Stimulated activated CD4-positive, alpha-beta T cell treated with anti-CD3 and anti-CD28 coated beads, Interleukin-1b, Interleukin-23, amount 100 ng/mL, for 1 hour (primary cell): ENCODE measurements at places on chromosomes 6 and 20.

- DNase-seq: no peak
These were observed 2.0 kb downstream of the TRAM2 start for GRCh38 chr6:52574709-52575501.

DNA sequence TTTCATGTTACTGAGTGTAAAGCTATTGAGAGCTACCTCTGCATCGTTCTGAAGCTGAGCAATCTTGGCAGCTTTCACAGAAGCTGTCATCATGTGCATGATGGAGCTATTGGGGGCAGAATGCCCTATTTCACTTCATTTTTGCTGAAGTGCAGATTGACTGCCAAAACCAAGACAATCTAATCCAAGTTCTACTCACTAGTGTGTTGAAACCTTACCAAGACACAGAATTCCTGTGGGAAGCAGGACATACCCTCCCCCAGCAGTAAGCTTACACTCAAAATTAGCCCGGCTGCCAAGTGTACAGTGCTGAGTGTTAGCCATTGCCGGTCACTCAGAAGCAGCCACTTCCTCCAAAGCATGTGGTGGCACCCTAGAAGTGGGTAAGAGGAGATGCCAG, 177.3 kb upstream of the TENT5A start:
- DNase-seq: no peak

DNA sequence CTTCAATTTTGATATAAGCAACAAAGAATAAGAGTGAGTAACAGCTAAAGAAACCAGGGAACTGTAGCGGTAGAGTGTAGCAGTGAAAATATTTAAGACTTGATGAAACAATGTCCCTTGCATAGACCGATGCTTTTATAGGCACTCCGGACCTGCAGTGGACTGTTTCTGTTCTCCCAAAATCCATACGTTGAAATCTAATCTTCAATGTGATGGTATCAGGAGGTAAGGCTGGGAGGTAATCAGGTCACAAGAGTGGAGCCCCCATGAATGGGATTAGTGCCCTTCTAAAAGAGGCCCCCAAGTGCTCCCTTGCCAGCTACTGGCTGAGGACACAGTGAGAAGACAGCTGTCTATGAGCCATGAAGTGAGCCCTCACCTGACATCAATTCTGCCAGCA, 260.4 kb downstream of the ADGB start:
- DNase-seq: no peak

DNA sequence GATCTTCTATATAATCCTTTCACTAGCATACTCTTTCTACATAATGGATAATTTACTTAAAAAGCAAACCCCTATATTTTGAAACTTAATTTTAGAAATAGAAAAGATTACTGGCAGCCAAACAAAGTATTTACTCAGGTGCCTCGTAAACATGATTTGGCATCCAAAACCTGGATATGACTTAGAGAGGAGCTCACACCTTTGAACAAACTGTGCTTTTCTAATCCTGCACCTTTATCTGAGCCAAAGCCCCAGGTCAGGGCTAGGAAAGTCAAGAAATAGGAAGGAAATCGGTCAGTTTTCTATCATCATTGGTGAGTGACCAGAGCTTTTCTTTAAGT, 170.9 kb downstream of the PHF3 start:
- DNase-seq: no peak

- no peak for DNase-seq
These were observed 22.0 kb upstream of the BMP5 start for GRCh38 chr6:55897346-55897745.

DNA sequence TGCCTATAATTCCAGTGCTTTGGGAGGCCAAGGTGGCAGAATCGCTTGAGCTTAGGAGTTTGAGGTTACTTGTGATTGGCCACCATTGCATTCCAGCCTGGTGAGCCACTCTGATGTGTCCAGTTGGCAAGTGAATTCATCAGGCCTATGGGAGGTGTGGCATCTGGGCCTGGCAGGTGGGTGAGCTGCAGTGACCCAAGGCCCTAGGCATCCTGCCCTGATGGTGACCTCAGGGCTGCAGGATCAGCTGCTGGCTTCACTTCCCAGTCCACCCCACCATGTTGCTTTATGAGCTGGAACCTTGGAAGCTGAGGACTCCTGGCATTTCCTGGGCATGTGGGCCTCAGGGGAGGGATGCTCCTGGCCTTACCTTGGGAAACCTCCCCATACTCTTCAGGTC, 20.5 kb downstream of the RSPH9 start:
- DNase-seq: no peak

DNA sequence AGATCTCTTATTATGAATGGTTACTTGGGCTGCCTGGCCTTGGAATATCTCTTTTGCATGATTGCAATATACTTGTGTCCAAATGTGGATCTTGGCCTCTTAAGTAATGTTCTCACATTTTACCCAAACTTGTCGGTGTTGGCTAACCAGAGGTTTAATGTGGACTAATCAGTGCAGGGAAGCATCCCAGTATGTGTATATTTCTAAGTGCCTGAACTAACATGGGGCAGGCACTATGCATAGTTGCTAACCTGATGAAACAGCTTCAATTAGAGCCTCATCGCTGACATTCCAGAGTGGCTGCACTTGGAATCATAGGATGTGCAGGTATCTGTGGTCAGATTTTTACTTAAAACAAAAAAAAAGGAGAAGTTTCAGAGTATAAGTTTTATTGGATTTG, 160.0 kb downstream of the PDE7B start:
- DNase-seq: no peak

DNA sequence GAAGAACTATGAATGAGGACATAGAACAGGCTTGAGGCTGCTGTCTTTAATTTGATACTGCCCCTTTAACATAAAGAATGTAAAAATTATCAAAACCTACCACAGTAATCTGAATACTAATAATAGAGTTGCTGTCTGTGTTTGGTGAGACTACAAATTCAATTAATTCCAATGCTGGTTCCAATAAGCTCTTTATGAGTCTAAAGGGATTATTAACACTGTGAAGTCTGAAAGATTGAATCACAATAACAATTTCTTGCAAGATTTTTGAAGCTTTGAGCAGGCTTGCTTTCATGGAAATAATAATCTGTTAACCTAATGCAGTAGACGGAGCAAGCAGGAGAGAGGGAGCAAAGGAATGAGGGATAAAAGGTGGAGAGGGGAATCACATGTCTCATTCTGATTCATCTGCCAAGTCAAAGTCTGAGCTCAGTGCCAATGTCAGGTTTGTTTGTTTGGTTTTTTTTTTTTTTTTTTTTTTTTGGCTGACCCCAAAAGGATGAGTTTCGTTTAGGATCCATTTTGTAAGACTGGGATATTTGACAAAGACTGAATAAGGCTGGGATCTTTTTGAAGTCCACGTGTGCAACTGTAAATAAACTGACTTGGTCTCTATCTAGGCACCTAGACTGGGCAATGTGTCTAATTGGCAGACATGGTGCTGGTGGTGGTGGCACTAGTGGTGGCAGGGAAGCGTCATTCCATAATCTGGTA, 211.6 kb downstream of the RNF144B start:
- DNase-seq: no peak

DNA sequence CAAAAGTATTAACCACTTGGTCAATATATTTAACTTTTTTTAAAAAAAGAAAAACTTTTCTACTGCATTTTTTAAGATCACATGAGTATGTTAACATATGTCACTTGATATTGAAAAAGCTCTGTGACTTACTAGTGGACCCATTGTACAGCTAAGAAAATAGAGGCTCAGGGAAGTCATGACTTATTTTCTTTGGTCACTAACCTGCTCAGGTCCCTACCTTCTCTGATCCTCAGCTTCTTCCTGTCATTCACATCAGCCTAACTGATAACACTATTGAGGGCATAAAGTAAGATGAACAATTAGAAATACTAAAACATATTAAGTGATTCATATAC, 19.8 kb downstream of the AGPAT4 start:
- no peak for DNase-seq

- DNase-seq: no peak
These were observed 431.8 kb downstream of the CD83 start for GRCh38 chr6:14549304-14549770.

- no peak for DNase-seq
These were observed 126.2 kb downstream of the ANKRD60 start for GRCh38 chr20:58102261-58102660.

- DNase-seq: no peak
These were observed 608.9 kb downstream of the MAFB start for GRCh38 chr20:40080041-40080652.

DNA sequence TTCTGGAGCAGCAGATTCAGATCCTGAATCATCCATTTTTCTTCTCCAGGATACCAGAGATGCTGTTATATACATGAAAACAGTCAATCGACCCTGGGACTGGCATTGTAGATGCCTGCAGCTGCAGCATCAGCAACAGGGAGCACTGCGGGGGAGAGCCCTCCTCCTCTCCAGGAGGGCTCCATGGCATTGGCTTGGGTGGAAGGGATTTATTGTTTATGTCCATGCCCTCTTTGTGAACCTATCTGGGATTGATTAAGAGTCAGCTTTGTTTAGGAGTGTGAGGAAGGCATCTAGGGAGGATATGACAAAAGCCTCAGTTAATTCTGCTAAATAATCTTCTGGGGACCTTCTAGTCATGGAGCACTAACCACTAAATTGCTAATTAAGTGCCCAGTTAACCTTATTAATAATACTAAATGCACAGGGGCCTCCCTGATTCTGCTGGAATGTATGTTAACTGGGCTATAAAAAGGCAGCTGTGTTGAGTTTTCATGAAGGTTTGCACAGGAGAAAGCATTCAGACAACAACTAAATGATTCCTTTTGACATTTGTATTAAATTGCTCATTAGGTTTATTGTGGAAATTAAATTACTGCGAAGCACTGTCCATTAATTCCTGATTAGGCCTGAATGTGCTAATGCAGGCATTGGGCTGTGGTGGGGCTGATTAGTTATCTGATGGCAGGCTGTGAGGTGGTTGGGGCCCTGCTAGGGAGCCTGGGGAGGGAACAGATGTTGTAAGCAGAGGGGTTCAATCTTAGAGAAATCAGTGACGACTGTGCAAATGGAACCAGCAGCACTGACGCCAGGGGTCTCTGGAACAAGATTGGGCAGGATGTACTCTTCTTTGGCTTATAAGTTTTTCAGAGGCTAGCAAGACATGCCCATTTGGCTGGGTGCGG, 57.6 kb downstream of the IMPG1 start:
- no peak for DNase-seq

DNA sequence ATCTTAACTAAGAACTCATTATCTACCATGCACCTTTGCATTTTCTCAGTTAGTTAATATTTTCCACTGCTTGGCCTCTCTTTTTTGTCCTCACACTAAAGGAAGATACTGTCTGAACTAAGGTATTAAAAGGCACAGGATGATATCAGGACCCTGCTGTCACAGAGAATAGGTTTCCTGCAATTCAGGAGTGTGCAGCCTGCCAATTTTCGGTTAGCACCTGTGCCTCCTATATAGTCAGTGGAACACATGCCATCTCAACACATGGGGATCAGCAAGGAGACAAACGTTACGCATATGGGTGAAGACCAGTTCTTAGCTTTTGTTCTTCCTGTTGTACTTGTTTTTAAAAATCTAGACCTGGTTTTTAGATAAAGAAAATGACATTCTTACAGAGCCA, 71.0 kb downstream of the FUT9 start:
- no peak for DNase-seq

GRCh38 chr20:631101-631500, 21.0 kb upstream of the TCF15 start:
- no peak for DNase-seq

- no peak for DNase-seq
These were observed 41.6 kb upstream of the NOX3 start for GRCh38 chr6:155497273-155497672.

- no peak for DNase-seq
These were observed 108.6 kb upstream of the VGLL2 start for GRCh38 chr6:117156741-117157140.

- DNase-seq: no peak
These were observed 25.5 kb upstream of the GFOD1 start for GRCh38 chr6:13512900-13513299.

- DNase-seq: no peak
These were observed 49.1 kb downstream of the NFATC2 start for GRCh38 chr20:51493346-51493791.

DNA sequence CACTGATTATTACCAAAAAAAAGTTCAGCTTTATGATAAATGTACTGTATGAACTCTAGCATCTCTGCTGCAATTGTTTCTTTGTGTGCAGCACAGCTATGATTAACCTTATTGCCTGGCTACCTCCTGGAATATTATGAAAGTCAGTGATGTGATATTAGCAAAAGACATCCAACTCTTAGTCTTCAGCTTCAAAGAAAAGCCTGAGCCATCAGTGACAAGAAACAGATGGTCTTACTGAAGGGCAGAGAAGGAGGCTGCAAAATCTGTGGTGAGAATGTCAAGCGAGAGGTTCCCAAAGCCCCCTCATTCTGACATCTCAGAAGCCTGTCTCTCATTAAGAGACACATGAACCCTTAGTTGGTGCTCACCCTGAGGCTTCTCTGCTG, 89.4 kb upstream of the TNFAIP3 start:
- no peak for DNase-seq

- no peak for DNase-seq
These were observed 343.8 kb downstream of the SYNE1 start for GRCh38 chr6:152293404-152293803.

GRCh38 chr20:31740208-31740607, 1.1 kb downstream of the TPX2 start:
- no peak for DNase-seq

- no peak for DNase-seq
These were observed 272.4 kb upstream of the EXOC2 start for GRCh38 chr6:965343-965742.

- DNase-seq: no peak
These were observed 87.0 kb upstream of the DST start for GRCh38 chr6:56729719-56730118.

DNA sequence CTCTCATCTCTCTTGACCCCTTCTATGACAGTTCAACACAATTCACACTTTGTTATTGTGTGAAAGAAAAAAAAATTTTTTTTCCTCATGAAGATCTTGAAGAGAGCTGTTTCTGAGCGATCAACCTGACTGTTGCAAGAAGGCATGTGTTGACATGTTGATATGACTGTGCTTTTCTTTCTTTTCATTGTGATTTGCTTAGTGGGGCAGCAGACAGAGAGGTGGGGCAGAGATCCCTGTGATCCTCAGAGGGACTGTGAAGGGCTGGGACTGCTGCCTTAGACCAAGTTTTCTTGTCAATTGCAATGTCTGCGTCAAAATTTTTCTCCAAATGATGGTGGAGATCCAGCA, 70.8 kb upstream of the IYD start:
- DNase-seq: no peak

GRCh38 chr6:105757512-105758200, 328.5 kb upstream of the PRDM1 start:
- no peak for DNase-seq

GRCh38 chr20:46036370-46036769, 7.4 kb downstream of the SLC12A5 start:
- no peak for DNase-seq

DNA sequence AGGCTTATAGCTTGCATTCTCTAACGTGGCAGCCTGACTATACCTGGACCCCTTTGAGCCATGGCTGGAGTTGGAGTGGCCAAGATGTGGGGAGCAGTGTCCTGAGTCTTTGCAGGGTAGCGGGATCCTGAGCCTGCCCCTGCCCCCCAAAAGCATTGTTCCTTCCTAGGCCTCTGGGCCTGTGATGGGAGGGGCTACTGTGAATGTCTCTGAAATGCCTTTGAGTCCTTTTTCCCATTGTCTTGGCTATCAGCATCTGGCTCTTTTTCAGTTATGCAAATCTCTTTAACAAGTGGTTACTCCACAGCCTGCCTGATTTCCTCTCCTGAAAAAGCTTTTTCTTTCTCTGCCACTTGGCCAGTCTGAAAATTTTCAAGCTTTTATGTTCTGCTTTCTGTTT, 17.0 kb upstream of the PRL start:
- no peak for DNase-seq

- no peak for DNase-seq
These were observed 41.4 kb upstream of the TMEM181 start for GRCh38 chr6:158518191-158519127.
